ENCODE measurements at places on chromosomes 2 and 18.
A peak's percentile ranks its signal among the peaks of the same experiment; 100 is the strongest.

- DNase-seq, result no peak
Observed at GRCh38 chr2:27203741-27204140, 8.1 kb upstream of the ATRAID start.

DNA sequence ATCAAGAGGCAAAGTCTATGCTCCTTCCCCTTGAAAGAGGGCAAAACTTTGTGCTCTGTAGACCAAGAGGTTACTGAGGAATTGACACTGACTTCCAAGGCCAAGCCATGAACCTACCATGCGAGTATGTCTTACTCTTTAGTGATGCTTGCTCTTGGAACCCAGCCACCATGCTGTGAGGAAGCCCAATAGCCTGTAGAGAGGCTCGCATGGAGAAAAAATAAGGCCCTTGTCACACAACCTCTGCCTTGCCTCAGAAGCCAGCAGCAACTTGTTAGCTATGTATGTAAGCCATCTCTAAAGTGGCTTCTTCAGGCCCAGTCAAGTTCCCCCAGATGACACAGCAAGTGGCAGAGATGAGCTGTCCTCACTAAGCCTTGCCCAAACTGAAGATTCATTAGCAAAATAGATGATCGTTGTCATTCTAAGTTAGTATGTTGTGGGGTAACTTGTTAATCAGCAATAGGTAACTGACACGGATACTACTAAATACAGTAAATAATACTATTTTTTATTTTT, 66.1 kb upstream of the RGPD5 start:
- DNase-seq, result no peak

DNA sequence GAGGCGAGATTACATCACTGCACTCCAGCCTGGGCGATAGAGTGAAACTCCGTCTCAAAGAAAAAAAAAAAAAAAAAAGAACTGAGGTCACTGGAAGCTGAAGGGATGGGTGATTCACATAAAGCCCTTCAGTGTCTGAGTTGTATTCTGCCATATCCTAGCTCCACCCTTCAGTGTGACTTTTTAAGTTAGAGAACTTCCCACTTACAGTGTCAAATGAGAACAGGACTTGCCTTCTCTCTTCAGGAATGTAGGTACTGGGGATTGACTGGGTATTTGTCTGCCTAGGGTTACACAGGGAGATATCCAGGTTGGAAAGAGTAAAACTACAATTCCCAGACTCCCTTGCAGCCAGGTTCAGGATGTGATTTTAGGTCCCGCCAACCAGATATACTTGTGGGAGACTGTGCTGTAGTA, 37.9 kb downstream of the EHD3 start:
- no peak for DNase-seq

- DNase-seq, result no peak
Observed at GRCh38 chr2:109087055-109087663, 41.8 kb upstream of the SH3RF3 start.

- no peak for DNase-seq
Observed at GRCh38 chr2:183996825-183997793, 601.2 kb upstream of the ZNF804A start.

GRCh38 chr2:86352727-86353221, 15.3 kb upstream of the REEP1 start:
- DNase-seq, result no peak

- no peak for DNase-seq
Observed at GRCh38 chr2:88693911-88694414, 2.5 kb downstream of the RPIA start.

- no peak for DNase-seq
Observed at GRCh38 chr18:5646739-5647138, 102.9 kb upstream of the EPB41L3 start.

GRCh38 chr2:197174539-197175094, 136.0 kb downstream of the ANKRD44 start:
- no peak for DNase-seq

- no peak for DNase-seq
Observed at GRCh38 chr2:62142054-62142453, 53.9 kb upstream of the B3GNT2 start.

- no peak for DNase-seq
Observed at GRCh38 chr2:152534460-152535135, 182.7 kb downstream of the PRPF40A start.

GRCh38 chr2:24076849-24077534, 866 bp upstream of the SF3B6 start:
- DNase-seq, result no peak

GRCh38 chr2:134932864-134933526, 14.4 kb downstream of the CCNT2 start:
- DNase-seq, result no peak

DNA sequence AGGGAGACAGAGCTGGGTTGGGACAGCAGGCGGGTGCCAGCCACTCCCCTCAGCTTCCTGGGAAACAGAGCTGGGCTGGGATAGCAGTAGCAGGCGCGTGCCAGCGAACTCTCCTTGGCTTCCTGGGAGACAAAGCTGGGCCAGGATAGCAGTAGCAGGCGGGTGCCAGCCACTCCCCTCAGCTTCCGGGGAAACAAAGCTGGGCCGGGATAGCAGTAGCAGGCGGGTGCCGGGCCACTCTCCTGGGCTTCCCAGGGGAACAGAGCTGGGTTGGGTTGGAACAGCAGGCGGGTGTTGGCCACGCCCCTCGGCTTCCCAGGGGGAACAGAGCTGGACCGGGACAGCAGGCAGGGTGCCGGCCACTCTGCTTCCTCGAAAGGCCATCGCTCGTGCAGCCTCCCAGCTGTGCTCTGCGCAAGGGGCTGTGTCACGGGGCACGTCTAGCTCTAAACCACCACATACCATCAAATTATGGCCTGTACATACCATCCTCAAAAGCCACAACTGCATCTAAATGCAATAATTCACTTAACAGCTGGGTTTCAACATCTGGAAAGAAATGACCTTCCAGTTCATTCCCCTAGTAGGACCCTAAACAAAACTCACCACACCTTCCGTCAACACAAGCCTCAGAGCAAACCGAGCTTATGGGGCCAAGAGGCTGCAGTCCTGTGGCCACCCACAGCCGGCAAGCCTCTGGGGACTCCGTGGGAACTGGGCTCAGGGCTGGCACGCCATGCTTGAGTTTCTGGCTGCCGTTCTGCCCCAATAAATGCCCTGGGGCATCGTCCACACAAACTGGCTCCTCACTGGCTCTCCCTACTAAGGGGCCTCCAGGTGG, 228.3 kb downstream of the TWIST2 start:
- DNase-seq, result no peak

DNA sequence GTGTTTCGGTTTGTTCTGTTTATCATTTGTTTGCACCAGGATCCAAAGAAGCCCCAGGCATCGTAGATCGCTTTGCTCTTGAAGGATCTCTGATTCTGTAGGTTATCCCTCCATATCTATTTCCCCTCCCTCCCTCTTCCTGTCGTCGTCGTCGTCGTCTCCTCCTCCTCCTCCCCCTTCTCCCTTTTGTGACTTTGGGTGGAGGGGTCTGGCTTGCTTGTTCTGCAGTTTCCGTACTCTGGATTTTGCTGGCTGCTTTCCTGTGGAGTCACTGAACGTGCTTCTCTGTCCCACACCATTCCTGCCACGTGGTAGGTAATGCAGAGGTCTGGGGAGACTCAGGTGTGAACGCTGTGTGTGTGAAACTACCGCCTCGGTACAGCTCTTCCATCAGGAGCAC, 225.0 kb downstream of the LDLRAD4 start:
- no peak for DNase-seq

DNA sequence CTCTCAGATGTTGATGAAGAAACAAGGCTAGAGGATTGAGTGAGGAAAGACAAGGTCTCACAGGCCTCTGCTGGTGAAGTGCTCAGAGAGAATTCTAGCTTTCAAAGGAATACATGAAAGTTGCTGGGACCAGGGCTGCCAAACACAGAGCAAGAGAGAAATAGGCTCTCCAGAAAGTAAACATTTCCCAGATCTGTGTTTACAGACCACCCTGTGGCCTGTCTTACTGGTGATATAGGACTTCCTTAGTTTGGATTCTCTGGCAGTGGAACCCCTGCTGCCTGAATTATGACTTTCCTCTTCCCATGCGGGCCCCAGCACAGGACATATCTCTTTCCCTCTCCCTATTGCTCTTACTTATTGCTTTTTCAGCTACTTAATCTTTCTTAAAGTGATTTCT, 64.5 kb downstream of the TACR1 start:
- no peak for DNase-seq

DNA sequence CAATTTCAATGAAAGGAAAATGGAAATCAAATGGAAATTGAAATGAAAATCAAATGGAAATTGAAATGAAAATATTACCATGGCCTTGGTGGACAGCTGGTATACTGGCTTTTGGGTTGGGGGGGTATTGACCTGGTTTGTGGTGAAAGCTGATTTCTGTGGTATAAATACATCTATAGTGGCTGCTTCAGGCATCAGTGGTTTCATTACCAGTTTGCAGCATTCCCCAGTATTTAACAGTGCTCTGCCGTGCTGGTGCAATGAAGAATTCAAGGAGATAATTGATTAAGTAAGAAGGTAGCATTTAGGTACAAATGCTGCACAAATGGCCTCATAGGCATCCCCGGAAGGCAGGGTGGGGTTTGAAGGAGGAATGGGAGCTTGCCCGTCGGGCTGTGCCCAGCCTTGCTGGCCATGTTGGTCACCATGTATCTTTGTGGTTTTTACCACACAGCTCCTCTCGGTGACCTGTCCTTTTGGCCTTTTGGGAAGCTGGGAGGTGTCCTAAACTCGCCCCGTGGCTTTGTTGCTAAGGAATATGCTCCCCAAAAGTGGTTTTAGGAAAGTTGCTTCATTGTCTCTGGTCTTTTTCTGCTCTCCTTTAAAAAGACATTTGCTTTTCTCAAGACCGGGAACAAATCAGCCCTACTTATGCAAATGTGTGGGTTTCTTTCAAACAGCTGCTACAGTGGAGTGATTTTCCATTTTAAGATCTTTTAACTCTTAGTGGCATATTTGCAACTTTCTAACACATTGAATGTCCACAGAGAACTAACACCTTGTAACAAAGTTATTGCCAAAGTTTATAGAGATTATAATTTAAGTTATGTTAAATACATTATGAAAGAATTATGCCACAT, 28.6 kb downstream of the SNTG2 start:
- DNase-seq, result no peak

DNA sequence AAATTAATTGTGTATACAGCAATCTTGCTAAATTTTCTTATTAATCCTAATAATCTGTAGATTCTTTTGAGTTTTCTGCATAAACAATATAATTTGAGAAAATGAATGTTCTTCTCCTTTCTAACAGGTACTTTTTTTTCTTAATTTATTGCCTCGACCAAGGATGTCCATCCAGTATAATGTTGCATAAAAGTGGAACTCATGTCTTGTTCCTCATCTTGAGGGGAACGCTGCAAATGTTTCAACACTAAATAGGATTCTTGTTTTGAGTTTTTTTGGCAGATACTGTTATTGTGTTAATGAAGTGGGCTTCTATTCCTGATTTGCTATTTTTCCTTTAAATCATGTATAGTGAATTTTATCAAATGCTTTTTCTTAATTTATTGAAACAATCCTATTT, 244.4 kb upstream of the REV1 start:
- no peak for DNase-seq

- no peak for DNase-seq
Observed at GRCh38 chr2:69011611-69012157, 1.3 kb upstream of the ANTXR1 start.

GRCh38 chr2:156512451-156512850, 76.3 kb downstream of the GPD2 start:
- DNase-seq, result no peak

GRCh38 chr2:138090330-138090729, 126.1 kb downstream of the HNMT start:
- no peak for DNase-seq

- DNase-seq, result peak; percentile 20
Observed at GRCh38 chr2:157784169-157784822, 91.8 kb downstream of the ACVR1 start.

DNA sequence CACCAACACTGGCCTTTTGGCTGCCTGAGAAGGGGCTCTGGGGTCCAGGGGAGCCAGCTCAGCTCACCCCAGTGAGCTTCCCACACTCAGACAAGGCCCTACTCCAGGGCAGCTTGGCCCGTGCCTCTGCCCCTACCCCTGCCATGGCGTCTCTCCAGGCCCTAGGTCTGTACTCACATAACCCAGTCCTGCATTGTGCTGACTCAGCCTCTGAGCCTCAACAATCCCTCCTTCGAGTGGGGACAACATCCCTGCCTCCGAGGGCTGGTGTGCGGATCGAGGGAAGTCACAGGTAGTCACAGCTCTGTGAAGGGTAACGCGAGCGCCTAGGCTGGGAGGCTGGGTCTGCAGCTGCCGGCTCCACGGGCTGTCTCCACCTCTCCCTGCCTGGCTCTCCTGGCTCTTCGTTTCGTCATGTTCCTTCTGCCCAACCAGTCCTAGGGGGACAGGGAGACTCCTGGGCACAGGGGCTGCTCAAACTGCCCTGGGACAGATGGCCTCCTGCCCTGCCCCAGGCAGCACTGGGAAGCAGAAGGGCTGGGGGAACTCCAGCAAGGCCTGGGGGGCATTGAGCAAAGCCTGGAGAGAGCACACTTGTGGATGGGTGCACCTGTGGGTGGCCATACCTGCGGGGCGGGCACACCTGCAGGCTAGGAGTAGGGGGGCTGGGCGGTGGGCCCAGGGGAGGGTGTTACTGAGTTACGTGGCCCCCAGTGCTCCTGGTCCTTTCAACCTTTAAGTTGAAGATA, 74.6 kb downstream of the RRM2 start:
- no peak for DNase-seq

- DNase-seq, result no peak
Observed at GRCh38 chr2:159144776-159145614, 141.5 kb downstream of the WDSUB1 start.

DNA sequence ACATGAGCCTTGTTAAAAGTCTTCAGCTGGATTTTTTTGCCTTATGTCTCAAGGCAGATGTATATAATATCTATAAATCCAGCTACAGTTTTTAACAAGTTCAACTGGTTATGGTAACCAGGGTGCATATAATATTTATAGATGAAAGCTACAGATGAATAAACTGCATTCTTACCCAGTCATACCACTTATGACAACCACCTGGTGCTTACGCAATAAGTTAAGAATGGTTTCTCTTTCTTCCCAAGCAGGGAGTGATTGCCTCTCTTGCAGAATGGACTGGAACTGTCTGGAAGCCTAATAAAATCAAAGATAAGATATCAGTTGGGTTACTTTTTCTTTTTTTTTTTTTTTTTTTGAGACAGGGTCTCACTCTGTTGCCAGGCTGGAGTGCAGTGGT, 19.6 kb downstream of the DHX57 start:
- DNase-seq, result no peak

DNA sequence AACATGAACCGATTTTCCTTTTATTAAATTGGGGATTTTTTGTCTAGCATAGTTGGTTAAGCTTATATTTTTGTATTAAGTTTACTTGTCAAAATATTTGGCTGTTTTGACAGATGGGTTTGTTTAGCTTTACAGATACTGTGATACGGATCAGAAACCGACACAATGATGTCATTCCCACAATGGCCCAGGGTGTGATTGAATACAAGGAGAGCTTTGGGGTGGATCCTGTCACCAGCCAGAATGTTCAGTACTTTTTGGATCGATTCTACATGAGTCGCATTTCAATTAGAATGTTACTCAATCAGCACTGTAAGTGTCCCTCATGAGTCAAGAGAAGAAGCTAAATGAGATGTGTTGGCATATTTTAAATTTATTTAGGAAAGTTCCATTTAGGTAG, 8.5 kb downstream of the PDK1 start:
- no peak for DNase-seq

- DNase-seq, result no peak
Observed at GRCh38 chr2:189144700-189145211, 34.8 kb downstream of the COL5A2 start.

Data from CD4-positive, alpha-beta T cell treated with Interleukin-17A for 4 hours (primary cell).